Upper lobe of right lung (tissue), 1 donor: ENCODE measurements at places on chromosomes 12 and 14. TPM values are rescaled to one million over a fixed set of nuclear protein-coding genes. Genes with fewer than 3 reads are reported as not detected.
A peak's percentile ranks its signal among the peaks of the same experiment; 100 is the strongest.

The VWF gene
- total RNA-seq: 729 TPM

The CCDC196 gene
- total RNA-seq: not detected

- H3K4me1 ChIP-seq: peaks cover 3% of the 10 kb centered on the region
- H3K27me3 ChIP-seq: no peaks in the 10 kb centered on the region
- no peak overlapping the region for H3K4me3 ChIP-seq
Measured at GRCh38 chr14:63214417-63215196, 10.4 kb downstream of the RHOJ start.

- no peaks in the 10 kb centered on the region for H3K27me3 ChIP-seq
- H3K4me3 ChIP-seq: no peak overlapping the region
- H3K36me3 ChIP-seq: no peaks in the 10 kb centered on the region
- no peaks in the 10 kb centered on the region for H3K4me1 ChIP-seq
- DNase-seq: no peak
Measured at GRCh38 chr12:131637986-131638385, 72.9 kb upstream of the SFSWAP start.

DNA sequence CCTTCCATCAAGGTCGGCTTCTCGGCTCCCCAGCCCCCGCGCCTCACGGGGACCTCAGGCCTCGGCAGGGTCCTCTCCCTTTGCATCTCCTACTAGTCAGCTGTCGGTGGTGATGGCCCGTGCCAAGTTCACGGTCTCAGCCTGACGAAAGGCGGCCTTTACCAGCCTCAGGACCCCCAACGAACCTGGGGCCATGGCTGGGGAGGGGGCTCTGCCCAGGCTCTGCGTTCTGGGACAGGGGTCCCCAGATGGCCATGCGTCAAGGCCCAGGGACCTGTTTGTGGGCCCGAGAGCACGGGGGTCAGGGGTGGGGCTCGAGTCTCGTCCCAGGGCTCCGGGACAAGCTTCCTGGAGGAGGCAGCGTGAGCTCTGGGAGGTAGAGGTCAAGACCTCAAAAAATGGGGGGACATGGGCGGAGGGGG lies 32.8 kb upstream of the DEGS2 start:
- DNase-seq: peak; percentile 69
- no peaks in the 10 kb centered on the region for H3K27me3 ChIP-seq
- H3K4me1 ChIP-seq: peaks cover 17% of the 10 kb centered on the region
- peak overlapping the region; percentile 96 for H3K27ac ChIP-seq
- H3K36me3 ChIP-seq: no peaks in the 10 kb centered on the region
